ENCODE measurements at places on chromosomes 16 and 17. TPM values are rescaled to one million over a fixed set of nuclear protein-coding genes. Genes with fewer than 3 reads are reported as not detected.

Gene NXPH3
- 1.1 TPM for total RNA-seq

Gene FA2H
- total RNA-seq = not detected

Gene CA7
- not detected for total RNA-seq

Gene TBC1D3
- total RNA-seq = 1.8 TPM

Gene SDK2
- not detected for total RNA-seq

Gene CLEC19A
- total RNA-seq = not detected

Gene GP1BA
- not detected for total RNA-seq

Gene RAD51D
- 7.4 TPM for total RNA-seq

Gene GAST
- not detected for total RNA-seq

Gene PERCC1
- not detected for total RNA-seq

Gene SLFN13
- total RNA-seq = 0.65 TPM

Gene HOXB4
- 1.2 TPM for total RNA-seq

Gene CD300LB
- total RNA-seq = not detected

Gene PLCD3
- 12.3 TPM for total RNA-seq

All from lung microvascular endothelial cell (primary cell).